Neural progenitor cell (in vitro differentiated cells): ENCODE measurements at places on chromosomes 1 and 21.
A peak's percentile ranks its signal among the peaks of the same experiment; 100 is the strongest.

- peaks cover 7% of the 10 kb centered on the region for H3K4me1 ChIP-seq
- H3K27me3 ChIP-seq, result no peaks in the 10 kb centered on the region
- no peaks in the 10 kb centered on the region for H3K36me3 ChIP-seq
- H3K27ac ChIP-seq, result no peak overlapping the region
- no peak overlapping the region for H3K4me3 ChIP-seq
- no peak for DNase-seq
Measured at GRCh38 chr1:151056149-151056548, 3.3 kb downstream of the CDC42SE1 start.

GRCh38 chr1:23371987-23372880 lies 2.6 kb upstream of the ZNF436 start:
- peak; percentile 36 for DNase-seq
- peak overlapping the region; percentile 34 for H3K4me3 ChIP-seq

DNA sequence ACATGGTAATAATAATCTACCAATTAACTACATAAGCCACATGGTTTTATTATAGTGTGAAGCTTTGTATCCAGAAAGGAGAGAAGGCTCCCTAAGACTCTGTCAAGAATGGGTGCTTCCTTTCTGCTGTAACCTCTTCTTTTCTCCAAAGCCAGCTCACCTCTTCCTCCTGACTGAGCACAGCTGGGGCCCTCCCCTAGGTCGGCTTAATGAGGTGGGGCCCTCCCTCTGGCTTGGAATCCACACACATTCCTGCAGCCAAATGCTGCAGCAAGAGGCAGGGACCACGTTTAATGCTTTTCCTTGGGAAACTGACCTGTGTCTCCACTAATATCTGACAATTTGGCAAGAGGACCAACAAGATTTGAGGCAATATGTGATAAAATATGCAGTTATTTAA lies 94.8 kb downstream of the DSCAM start:
- H3K36me3 ChIP-seq, result no peaks in the 10 kb centered on the region
- no peaks in the 10 kb centered on the region for H3K27me3 ChIP-seq
- no peak overlapping the region for H3K27ac ChIP-seq
- no peak overlapping the region for H3K4me3 ChIP-seq
- peaks cover 25% of the 10 kb centered on the region for H3K4me1 ChIP-seq

DNA sequence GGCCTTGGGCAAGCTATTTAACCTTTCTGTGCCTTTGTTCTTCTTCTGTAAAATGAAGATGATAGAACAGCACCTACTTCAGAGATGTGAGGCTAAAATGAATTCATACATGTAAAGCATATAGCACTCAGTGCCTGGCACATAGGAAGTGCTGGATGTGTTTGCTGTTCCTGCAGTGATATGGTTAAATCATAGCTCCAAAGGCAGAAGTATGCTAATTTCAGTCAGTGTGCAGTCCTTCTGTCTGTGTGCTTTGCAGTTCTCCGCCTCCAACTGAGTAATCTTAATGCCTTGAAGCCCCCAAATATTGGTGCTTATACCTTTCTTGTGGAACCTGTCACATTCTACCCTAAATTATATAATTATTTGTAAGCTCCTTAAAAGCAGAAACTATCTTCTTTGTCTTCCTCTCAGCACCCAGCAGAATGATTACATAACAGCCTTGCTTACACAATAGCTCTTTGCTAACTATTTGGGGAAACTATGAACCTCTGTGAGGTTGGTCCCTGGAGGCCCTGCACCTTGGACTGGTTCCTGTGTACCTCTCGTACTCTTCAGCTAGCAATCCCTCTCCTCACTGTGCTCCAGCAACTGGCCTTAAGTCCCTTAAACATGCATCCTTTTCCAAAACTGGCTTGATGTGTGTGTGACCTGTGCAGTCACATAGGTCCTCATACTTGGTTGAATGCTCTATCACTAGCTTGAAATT lies 57.0 kb upstream of the CACYBP start:
- H3K27me3 ChIP-seq, result no peaks in the 10 kb centered on the region
- H3K36me3 ChIP-seq, result no peaks in the 10 kb centered on the region
- peaks cover 28% of the 10 kb centered on the region for H3K4me1 ChIP-seq
- no peak overlapping the region for H3K4me3 ChIP-seq

DNA sequence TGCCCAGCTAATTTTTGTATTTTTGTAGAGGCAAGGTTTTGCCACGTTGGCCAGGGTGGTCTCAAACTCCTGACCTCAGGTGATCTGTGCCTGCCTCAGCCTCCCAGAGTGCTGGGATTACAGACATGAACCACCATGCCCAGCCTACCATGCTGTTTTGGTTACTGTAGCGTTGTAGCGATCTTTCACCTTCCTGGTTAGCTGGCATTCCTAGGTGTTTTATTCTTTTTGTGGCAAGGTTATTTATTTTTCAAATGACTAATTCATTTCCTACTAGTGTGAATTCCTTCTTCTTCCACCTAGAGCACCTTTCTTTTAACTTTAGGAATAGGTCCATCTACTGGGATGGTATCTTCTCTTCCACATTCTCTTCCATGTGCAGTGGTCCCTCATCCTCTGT lies 29.3 kb downstream of the TMEM200B start:
- peaks cover 17% of the 10 kb centered on the region for H3K4me1 ChIP-seq
- H3K36me3 ChIP-seq, result peaks cover 8% of the 10 kb centered on the region
- H3K27ac ChIP-seq, result no peak overlapping the region

DNA sequence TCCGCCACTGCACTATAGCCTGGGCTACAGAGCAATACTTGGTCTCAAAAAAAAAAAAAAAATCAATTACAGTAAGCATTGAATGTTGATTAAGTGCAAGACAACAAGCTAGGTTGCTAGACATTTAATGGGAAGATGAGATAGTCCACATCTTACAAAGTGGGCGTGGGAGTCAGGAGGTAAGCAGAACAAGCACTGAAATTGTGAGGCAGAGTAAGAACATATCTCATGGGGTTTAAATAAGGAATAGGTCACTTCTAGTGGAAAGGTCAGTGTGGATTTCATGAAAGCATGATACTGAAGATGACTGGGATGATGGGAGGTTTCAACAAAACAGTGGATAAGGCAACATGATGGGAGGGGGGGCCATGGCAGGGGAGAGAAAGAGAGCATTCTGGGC lies 1.9 kb upstream of the OLFML2B start:
- H3K4me1 ChIP-seq, result peaks cover 14% of the 10 kb centered on the region
- H3K27ac ChIP-seq, result no peak overlapping the region
- peaks cover 61% of the 10 kb centered on the region for H3K27me3 ChIP-seq
- no peak for DNase-seq
- no peaks in the 10 kb centered on the region for H3K36me3 ChIP-seq
- H3K4me3 ChIP-seq, result no peak overlapping the region
